ENCODE measurements at places on chromosomes 4 and X.

GRCh38 chr4:145083891-145084605 lies 13.9 kb downstream of the ANAPC10 start:
- DNase-seq: no peak

- peak; percentile 33 for DNase-seq
These were observed 41.9 kb upstream of the PDGFRA start for GRCh38 chr4:54187148-54187547.

- no peak for DNase-seq
These were observed 581.4 kb upstream of the DIPK2B start for GRCh38 chrX:45781901-45782553.

DNA sequence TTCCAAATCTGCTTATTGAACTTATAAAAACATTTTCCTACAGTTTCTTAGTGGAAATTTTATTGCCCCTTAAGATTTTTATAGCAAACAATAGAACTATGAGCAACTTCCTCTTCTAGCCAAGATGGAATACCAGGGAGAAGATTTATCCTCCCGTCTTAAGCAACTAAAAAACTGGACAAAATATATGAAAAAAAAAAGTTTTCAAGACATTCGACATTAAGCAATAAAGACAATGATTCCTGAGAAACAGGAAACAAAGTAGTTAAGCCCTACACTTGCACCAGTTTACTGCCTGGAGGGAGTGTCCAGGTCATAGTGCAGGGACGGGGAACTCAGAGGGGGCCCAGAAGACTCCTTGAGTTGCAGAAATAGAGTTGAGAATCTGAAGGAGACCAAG lies 516.1 kb upstream of the DIPK2B start:
- DNase-seq: no peak

DNA sequence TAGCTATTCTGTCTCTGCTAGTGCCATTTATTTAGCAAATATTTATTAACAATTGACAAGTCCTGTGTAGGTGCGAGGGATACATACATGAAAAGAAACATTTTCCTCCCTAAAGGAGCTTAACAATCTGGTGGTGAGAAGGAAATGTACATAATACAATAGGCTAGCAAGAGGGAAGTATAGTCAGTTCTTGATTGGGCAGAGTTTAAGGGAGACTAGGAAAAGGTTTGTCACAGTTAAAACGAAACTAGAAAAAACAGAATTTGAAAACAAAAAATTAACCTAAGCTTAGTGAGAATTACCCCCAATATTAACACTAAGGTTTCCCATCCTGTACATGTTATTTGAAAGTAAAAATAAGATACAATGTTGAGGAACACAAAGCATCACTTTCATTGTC lies 8.6 kb upstream of the MAML3 start:
- DNase-seq: no peak

DNA sequence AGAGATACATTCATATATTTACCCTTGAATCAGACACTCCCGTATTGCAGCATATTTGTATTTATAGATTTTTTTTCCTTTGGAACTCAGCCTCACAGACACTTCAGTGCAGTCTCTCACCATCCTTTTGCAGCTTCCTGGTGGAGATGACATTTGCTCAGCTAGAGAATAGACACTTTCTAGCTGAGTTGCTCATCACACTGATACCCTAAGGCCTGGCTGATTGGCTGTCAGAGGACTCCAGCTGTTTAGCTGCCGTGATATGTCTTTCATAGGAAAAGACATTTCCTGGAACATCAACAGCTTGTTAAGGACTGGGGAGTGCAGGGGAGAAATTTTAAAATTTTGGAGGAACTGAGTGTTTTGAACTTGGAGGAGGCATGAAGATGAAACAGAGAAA lies 429.6 kb downstream of the SMARCA1 start:
- no peak for DNase-seq

- no peak for DNase-seq
These were observed 203.4 kb downstream of the ZNF674 start for GRCh38 chrX:46341767-46342322.

DNA sequence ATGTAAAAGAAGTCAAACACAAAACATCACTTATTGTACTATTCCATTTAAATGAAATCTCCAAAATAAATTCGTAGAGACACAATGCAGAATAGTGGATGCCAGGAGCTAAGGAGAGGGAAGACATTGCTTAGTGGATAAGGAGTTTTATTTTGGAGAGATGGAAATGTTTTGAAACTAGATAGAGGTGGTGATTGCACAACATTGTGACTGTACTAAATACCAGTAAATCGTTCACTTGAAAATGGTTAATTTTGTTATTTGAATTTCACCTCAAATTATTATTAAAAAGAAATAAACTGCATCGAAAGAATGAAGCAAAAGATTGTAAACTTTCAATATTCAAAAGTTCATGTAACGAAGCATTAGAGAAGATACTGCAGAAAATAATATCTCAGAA lies 9.7 kb upstream of the ACSL4 start:
- DNase-seq: no peak

- no peak for DNase-seq
These were observed 21.2 kb upstream of the KDM5C start for GRCh38 chrX:53246231-53246630.

- DNase-seq: no peak
These were observed 407.7 kb downstream of the ARAP2 start for GRCh38 chr4:35836596-35836995.

- DNase-seq: no peak
These were observed 290.2 kb downstream of the USP46 start for GRCh38 chr4:52368895-52369294.

GRCh38 chr4:10958226-10958856 lies 273.8 kb upstream of the CLNK start:
- no peak for DNase-seq

GRCh38 chr4:60884587-60884986 lies 315.5 kb upstream of the ADGRL3 start:
- DNase-seq: no peak

GRCh38 chr4:103786014-103786413 lies 66.2 kb upstream of the TACR3 start:
- no peak for DNase-seq

GRCh38 chr4:41212616-41213203 lies 1.6 kb downstream of the APBB2 start:
- peak; percentile 55 for DNase-seq

Measured in upper lobe of left lung (tissue), 6 donors.